Spleen (tissue), 13 donors: ENCODE measurements at places on chromosomes 7 and 10. TPM values are rescaled to one million over a fixed set of nuclear protein-coding genes. Genes with fewer than 3 reads are reported as not detected.

The RTKN2 gene
- polyA plus RNA-seq: 0.39 TPM

The TBX20 gene
- not detected for polyA plus RNA-seq

The ZNF37A gene
- 3.1 TPM for polyA plus RNA-seq

The SLC26A5 gene
- polyA plus RNA-seq: 0.22 TPM

The ZNF316 gene
- 9.5 TPM for polyA plus RNA-seq

The ORC5 gene
- polyA plus RNA-seq: 9.3 TPM

The DNAH11 gene
- 0.32 TPM for polyA plus RNA-seq

The NKX1-2 gene
- not detected for polyA plus RNA-seq

The CAMK2B gene
- 1.1 TPM for polyA plus RNA-seq

The RNF32 gene
- polyA plus RNA-seq: 0.96 TPM

The KDM7A gene
- 2.5 TPM for polyA plus RNA-seq

The RADIL gene
- 0.63 TPM for polyA plus RNA-seq

The GLI3 gene
- polyA plus RNA-seq: 0.29 TPM

The BMPER gene
- polyA plus RNA-seq: 0.14 TPM

The CEP55 gene
- polyA plus RNA-seq: 4.2 TPM

The LDB3 gene
- 0.23 TPM for polyA plus RNA-seq

The NUTM2B gene
- 0.57 TPM for polyA plus RNA-seq

The NUTM2E gene
- 0.10 TPM for polyA plus RNA-seq

The CNPY1 gene
- not detected for polyA plus RNA-seq

The CYP2W1 gene
- 0.28 TPM for polyA plus RNA-seq

The PLEKHS1 gene
- polyA plus RNA-seq: 0.03 TPM

The OR2F1 gene
- polyA plus RNA-seq: not detected

The TAS2R38 gene
- polyA plus RNA-seq: not detected

The SNX10 gene
- 20.8 TPM for polyA plus RNA-seq

The CPEB3 gene
- polyA plus RNA-seq: 1.9 TPM

The CDC123 gene
- 54.6 TPM for polyA plus RNA-seq

The AP1S1 gene
- polyA plus RNA-seq: 15.4 TPM

The NPC1L1 gene
- 0.03 TPM for polyA plus RNA-seq

The OR6V1 gene
- polyA plus RNA-seq: not detected

The SLC29A4 gene
- polyA plus RNA-seq: 2.2 TPM

The MYO1G gene
- 27.9 TPM for polyA plus RNA-seq

The MBL2 gene
- polyA plus RNA-seq: not detected

The HECW1 gene
- 0.03 TPM for polyA plus RNA-seq
